Stimulated activated CD8-positive, alpha-beta memory T cell treated with anti-CD3 and anti-CD28 coated beads, Interleukin-15, amount 100 ng/mL, for 48 hours (primary cell): ENCODE measurements at places on chromosomes 12 and 14.

- DNase-seq, result no peak
Observed at GRCh38 chr14:101020834-101021370, 117.4 kb upstream of the RTL1 start.

DNA sequence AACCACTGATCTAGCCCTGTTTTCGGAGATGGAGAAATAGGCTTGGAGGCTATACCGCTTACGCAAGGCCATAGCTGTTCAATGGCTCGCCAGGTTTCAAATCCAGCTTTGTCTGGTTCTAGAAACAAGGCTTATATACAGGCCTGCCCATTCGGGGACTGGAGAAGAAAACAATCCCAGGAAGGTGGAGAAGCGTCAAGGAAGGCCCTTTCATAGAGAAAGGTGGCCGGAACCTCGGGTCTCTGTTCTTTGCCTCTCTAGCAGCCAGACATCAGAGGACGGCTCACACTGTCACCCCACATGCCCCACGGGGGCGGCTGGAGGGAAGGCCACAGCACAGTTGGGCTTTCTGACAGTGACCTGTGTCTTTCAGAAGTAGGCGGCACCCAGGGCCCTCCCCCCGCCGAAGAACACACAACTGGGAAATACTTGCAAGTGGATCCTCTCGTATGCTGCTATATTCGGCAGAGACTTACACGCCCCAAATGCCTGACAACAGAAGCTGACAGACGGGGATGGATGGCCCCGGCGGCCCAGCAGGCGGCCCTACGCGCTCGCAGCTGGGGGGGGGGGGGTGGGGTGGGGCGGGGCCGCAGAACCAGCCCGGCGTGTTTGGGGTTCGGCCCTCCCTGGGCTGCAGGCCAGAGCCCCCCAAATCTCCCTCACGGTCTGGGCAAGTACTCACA is 4.5 kb upstream of the SETD1B start:
- DNase-seq, result no peak

GRCh38 chr12:70744178-70744577 is 106.9 kb upstream of the PTPRB start:
- DNase-seq, result no peak

DNA sequence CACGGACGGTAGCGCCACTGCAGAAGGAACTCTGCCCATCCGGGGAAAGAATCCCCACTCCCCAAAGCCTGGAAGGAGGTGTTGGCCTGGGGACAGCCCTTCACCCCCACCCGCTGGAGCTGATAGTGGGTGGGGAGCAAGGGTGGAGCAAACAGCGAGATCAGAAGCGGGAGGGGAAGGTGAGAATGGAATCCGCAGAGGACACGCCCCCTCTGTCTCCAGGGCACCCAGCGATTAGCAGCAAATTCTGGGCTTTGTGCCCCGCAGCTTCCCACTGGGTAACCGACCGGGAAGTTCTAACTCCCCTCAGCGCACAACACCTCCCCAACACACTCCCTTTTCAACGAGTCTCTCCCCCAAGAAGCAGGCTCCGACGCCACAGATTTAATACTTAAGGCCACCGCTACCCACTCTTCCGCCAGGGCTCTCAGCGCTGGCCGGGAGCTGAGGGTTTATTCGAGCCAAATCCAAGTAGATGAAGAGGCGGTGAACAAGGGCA is 1.4 kb downstream of the SLC25A29 start:
- no peak for DNase-seq

GRCh38 chr12:131947482-131948027 is 2.2 kb upstream of the EP400 start:
- no peak for DNase-seq

GRCh38 chr12:75978677-75979076 is 52.9 kb downstream of the PHLDA1 start:
- DNase-seq, result no peak

- no peak for DNase-seq
Observed at GRCh38 chr12:52867642-52868041, 18.8 kb upstream of the KRT78 start.

DNA sequence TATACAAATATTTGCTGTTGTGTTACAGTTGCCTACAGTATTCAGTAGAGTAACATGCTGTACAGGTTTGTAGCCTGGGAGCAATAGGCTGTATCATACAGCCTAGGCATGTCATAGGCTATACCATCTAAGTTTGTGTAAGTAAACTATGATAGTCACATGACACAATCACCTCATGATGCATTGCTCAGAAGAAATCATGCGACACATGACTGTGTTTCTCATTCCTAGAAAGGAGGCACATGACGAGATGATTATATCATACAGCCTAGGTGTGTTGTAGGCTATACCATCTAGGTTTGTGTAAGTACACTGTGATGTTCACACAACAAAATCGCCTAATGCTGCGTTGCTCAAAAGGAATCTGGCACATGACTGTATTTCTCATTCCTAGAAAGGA is 31.9 kb downstream of the NOPCHAP1 start:
- no peak for DNase-seq

DNA sequence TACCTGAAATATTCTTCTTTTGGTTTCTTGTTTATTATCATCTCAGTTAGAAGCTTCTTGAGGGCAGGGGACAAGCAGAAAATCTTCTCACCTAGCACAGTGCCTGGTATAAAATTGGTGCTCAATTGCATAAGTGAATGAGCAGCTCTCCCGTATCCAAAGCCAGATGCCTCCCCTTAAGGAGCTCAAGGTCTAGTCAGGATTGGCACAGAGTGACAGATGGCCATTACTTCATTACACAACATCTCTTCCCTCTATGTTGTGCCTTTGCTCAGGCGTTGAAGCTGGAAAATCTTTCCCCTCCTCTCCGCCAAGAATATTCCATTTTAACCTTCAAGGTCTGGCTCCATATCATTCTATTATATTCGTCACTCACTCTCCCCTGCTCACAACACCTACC is 3.6 kb downstream of the SLC4A8 start:
- DNase-seq, result no peak
